Ecto neural progenitor cell (in vitro differentiated cells): ENCODE measurements at places on chromosomes 6 and 20.

- DNase-seq = no peak
Measured at GRCh38 chr6:111759331-111759835, 113.9 kb downstream of the FYN start.

GRCh38 chr6:43297644-43298564 is at the start of gene SLC22A7:
TSS of gene SLC22A7 (plus strand) at chr6:43298260. CDS start at chr6:43298359, 99 bp downstream.
- DNase-seq = no peak

DNA sequence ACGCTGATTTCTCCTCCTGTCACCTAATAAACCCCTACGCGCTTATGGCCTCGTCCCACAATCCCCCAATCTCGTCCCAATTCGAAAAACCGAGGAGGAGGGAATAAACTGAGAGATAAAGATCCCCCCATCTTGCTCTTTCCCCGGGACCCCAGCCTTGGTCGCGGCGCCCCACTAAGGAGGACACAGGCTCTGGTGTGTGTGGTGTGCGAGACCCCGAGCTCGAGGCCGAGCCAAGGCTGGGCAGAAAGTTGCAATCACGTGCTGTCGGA is 1.3 kb upstream of the NR2E1 start:
- DNase-seq = no peak

- peak; percentile 23 for DNase-seq
Measured at GRCh38 chr6:166771701-166772100, 144.7 kb upstream of the RPS6KA2 start.

DNA sequence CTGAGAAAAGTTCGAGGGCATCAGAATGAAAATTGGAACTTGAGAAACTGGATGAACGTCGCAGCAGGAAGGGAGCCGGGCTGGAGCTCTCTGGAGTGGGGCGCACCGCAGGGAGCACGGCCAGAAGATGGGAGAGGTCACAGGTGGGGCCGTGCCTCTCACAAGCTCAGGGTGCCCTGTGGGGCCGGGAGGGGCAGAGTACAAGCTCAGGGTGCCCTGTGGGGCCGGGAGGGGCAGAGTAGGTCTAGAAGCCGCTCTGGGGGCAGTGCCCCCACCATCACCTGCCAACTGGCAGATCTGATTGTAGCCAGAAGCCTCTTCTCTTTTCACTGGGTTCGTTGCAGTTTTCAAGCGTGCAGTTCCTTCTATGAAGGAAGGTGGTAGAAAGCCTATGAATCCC is 61.1 kb upstream of the SNX9 start:
- DNase-seq = no peak

GRCh38 chr6:18179770-18180356 is 24.6 kb downstream of the KDM1B start:
- no peak for DNase-seq

GRCh38 chr20:4066551-4066950 is 51.2 kb upstream of the RNF24 start:
- no peak for DNase-seq
